Suppressor macrophage treated with lipopolysaccharide for 1 hour (primary cell): ENCODE measurements at places on chromosomes 11 and 22.
A peak's percentile ranks its signal among the peaks of the same experiment; 100 is the strongest.

GRCh38 chr11:131875611-131876010 is 505.2 kb downstream of the NTM start:
- no peak for DNase-seq

DNA sequence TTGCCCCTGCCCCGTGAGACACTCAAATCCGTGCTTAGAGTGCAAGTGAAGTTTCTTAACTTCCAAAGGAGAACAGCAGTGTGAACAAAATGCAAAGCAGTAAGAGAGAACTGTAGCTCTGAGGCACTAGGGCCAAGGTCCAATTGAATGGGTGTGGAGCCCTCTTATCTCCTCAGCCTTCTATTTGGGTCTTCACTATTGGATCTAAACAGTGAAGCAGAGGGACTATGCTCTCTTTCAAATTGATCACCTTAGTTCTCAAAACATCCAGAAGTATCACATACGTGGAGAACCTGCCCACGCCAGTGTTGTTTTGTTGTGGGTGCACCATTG is 49.6 kb downstream of the C22orf31 start:
- no peak for DNase-seq

DNA sequence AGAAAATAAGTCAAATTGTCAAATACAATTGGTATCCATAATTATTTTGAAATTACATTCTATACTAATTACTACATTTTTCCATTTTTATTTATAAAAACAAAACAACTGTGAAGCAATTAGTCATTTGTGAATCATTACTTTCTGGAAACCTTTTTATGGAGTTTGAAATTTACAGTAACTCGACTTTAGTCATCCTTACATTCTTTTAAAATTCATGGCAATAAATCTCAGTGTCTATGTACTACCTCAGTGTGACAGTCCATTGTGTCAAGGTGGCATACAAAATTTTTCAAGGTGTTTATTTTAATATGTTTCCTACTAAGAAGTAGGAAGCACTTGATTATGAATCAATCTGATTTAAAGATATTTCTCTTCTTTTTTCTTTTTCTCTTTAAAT is 1949.4 kb upstream of the RAG2 start:
- DNase-seq: no peak

GRCh38 chr22:21068681-21069276 is 23.0 kb downstream of the LRRC74B start:
- DNase-seq: no peak

- no peak for DNase-seq
These were observed 131.8 kb downstream of the HIPK3 start for GRCh38 chr11:33388793-33389525.

DNA sequence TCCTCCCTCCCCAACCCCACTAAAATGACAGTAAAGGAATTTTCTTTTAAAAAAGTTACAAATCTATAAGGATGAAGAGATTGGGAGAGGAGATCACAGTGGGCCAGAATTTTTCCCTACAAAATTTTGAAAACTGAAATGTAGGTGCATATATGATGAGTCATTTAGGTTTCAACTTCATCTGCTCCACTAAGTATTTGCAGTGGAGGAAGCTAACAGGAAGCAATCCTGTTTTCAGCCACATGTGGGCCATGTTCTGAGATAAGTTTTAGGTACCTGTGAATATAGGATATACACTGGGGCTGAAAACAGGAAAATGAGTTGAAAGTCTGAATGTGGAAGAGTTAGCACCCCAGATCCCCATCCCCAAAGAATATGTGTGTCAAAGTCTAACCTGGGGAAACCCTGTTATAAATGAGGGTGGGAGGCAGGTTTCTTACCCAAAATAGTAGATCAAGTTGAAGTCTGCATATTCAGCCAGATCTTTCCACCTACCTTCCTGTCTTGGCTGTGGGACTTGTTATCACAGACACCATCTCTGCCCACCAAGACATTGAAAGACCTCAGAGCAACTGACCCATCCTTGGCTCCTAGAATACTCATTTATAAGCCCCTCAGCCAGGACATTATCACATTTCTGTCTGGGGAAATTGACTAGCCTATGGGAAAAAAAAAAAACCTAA is 87.3 kb downstream of the PACS1 start:
- DNase-seq: no peak

GRCh38 chr11:131737357-131737756 is 366.9 kb downstream of the NTM start:
- DNase-seq: no peak

- DNase-seq: no peak
These were observed 152.4 kb upstream of the TTC12 start for GRCh38 chr11:113161711-113162591.

GRCh38 chr11:13831696-13832095 is 130.8 kb upstream of the SPON1 start:
- DNase-seq: no peak

GRCh38 chr22:22866381-22867111 is 21.1 kb upstream of the IGLL5 start:
- no peak for DNase-seq

DNA sequence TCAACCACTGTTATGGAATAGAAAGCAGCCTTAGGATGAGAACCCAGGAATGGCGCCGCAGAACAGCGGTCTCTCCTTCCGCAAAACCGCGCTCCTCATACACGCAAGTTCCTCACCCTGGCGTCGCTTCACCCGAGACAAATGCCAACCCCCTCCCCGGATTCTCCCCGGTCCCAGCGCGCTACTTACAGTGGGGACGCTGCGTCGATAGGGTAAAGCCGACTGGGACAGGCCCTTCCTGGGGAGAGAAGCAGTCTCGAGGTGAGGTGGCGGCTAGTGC is 287 bp downstream of the RPS13 start:
- DNase-seq: peak; percentile 83

- no peak for DNase-seq
These were observed 8.3 kb upstream of the C22orf39 start for GRCh38 chr22:19455585-19456370.

GRCh38 chr11:17642980-17643379 is 76.4 kb upstream of the MYOD1 start:
- DNase-seq: no peak

DNA sequence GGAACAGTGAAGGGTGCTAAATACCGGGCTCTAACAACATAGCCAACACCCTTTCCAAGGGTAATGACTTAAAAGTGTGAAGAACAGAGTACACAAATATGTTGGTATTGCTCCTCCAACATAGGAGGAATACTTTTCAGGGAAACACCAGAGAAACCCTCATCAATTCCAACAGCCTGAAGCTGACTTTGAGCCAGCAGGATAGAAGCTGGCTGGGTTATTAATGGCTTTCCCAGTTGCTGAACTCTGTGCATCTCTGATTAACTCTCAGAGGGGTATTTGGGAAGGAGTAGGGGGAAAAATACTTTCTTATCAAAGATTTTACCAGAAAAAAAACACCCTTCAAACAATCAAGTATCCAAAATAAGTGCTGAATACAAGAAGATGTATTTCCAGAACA is 95.6 kb downstream of the AMBRA1 start:
- no peak for DNase-seq

DNA sequence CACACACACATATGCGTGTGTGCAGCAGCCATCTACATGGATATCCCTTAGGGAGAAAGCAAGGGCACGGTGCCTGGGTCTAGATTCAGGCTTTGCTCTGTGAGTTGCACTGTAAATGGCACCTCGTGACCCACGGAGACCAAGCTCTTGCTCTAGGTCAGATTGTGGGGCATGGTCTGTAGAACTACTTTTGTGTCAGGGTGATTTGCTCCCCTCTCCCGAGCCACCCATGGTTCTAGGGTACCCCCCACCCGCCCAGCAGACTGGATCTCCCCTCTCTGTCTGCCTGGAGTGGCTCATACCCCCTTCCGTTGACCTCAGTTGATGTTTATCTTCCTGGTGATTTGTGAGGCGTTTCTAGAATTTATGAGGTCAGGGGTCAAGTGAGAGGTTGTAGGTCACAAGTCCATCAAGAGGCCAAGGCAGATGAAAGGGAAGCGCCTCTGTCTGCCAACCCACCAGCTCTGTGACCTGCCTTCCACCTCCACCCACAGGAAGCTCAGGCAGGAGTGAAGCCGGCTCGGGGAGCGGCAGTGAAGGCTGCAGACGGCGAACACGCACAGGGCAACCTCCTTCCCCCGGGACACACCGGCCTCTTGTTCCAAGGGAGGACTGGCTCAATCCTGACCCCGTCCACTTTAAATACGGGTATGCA is 76.2 kb upstream of the TTLL12 start:
- peak; percentile 38 for DNase-seq

- DNase-seq: peak; percentile 20
These were observed 33.2 kb downstream of the ZNF195 start for GRCh38 chr11:3345736-3346135.

DNA sequence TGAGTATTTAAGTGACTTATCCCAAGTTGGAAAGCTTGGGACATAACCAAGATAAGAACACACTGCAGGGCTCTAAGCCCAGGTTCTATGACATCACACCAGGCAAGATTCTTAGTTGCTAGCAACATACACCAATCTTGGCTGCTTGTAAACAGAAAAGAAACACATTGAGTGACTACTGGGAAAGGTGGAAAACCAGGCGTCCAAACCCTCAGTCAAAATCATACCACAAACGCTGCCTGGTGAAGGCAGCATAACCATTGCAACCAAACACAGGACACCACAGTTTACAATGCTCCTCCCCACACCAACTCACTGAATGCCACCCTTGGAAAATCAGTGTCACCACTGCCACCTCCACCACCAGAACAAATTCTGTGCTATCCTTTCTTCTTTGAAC is 379.9 kb downstream of the TTC28 start:
- DNase-seq: no peak

DNA sequence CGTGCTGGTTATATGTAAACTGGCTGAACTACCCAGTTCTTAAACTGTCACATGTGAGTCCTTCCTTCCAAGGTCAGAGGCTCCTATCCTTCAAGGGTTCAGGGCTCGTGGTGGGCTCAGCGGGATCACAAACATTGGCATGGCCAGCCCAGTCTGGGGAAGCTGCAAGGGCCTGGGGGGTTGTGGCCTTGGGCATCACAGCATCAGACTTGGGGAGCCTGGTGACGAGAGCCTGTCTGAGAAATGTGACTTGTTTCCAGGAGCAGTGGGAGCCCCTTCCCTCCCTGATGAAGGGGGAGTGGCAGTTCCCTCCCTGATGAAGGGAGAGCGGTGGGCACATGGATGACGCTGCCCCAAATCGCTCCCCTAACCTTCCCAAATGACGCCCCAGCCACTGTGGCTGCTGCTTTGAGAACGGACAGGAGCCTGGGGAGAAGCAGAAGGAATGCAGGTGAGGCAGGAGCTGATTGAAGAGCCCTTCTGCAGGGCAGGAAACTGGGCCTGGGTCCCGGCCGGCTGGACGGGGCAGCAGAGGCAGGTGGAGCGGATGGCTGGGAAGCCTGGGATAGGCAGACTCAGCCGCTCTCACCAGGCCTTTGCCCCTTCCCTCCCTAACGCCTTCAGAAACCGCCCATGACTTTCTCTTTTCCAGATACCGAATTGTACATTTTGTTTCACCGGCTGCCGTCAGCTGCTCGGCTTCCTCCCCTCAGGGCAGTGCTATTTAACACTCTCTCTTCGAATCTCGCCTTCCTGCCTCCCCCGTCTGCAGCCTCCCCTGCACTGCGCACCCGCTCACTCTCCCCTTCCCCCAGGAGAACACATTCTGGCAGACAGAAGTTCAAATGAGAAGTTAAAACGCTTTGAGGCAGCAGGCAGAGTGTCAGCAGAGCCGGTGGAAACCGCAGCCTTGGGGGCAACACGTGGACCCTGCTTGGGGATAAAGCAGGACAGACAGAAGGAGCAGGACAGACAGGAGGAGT is 1486.7 kb downstream of the BRD1 start:
- no peak for DNase-seq

DNA sequence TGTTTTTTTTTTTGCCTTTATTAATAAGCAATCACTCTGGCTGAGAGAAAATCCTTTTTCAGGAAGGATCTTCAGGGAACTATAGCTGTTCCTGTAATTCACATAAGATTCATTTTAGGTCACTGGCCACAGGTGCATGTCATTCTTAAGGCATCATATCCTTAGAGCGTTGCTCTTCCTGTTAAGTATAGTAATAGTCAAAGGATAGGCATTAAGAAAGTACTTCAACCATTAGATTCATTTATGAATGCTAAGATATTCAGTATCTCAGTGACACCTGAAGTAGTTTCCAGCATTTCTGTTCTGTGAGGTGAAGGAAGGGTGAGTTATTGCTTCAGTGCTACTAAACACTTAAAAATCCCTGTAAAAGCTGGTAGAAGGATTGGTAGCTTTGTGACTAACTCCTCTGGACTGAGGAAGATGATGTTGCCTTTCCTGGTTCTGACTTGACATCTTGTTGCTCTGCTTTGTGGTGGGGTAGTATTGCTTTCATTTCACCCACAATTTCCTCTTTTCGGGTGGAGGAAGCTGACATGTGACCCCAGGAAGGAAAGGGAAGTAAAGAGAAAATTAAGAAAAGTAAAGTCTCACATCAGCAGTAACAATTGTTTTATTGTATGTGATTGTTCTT is 34.7 kb downstream of the RNF169 start:
- peak; percentile 92 for DNase-seq

GRCh38 chr11:95289378-95290101 is 58.5 kb upstream of the SESN3 start:
- DNase-seq: no peak

DNA sequence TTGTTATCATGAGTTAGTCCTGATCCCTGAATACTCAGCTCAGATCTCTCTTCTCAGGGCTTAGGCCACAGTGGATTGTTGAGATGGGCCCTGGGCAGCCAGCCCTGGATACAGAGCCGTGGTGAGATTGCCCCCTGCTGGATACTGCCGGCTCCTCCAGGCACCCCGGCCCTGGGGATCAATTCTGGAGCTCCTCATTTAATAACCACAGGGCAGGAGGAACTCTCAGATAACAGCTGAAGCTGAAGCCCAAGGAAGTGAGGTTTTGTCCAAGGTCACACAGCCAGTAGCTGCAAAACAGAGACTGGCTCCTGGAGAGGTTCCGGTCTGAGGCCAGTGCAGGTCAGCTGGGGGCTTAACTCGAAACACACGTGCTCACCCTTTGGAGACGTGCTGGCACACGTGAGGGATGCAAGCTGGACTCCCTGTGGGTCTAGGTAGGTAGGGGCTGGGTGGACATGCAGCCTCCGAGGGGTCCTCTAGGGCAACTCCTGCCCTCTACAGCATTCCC is 16.0 kb downstream of the USH1C start:
- peak; percentile 64 for DNase-seq

GRCh38 chr11:57527056-57527631 is 3.4 kb downstream of the TIMM10 start:
- peak; percentile 82 for DNase-seq

DNA sequence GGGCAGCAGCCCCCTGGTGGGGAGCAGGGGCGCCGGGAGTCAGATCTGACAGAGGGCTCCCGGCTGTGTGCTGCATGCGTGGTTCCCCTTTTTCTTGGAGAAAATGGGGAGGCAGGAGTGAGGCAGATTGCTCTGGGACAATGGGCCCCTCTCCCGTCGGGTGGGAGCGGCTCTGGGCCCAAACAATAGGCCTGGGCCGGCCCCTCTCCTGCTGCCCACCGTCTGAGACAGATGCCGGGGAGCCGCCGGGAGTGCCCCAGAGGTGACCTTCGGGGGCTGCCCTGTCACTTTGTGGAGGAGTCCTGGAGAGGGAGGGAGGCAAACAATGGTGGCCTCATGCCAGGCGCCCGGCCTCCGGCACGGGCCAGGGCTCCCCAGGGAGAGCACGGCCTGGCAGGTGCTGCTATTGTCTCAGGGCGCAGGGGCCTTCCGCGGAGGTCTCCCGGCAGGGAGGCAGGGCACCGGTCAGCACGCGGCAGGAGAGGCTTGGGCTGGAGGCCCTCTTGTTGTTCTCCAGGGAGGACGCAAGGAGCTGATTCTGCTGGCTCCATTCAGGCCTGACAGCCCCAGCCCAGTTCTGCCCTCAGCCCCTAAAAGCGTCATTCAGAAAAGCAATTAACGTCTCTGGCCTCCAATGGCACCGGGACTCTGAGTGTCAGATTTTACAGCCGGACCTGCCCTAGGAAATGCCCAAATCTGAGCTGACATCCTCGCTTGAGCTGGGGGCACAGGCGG is 44.8 kb downstream of the SMIM38 start:
- no peak for DNase-seq
